ENCODE measurements at places on chromosomes 16 and 17.

- DNase-seq = no peak
Observed at GRCh38 chr16:88928405-88929090, 48.5 kb downstream of the CBFA2T3 start.

GRCh38 chr16:62254372-62254771 is 218.1 kb upstream of the CDH8 start:
- DNase-seq = no peak

DNA sequence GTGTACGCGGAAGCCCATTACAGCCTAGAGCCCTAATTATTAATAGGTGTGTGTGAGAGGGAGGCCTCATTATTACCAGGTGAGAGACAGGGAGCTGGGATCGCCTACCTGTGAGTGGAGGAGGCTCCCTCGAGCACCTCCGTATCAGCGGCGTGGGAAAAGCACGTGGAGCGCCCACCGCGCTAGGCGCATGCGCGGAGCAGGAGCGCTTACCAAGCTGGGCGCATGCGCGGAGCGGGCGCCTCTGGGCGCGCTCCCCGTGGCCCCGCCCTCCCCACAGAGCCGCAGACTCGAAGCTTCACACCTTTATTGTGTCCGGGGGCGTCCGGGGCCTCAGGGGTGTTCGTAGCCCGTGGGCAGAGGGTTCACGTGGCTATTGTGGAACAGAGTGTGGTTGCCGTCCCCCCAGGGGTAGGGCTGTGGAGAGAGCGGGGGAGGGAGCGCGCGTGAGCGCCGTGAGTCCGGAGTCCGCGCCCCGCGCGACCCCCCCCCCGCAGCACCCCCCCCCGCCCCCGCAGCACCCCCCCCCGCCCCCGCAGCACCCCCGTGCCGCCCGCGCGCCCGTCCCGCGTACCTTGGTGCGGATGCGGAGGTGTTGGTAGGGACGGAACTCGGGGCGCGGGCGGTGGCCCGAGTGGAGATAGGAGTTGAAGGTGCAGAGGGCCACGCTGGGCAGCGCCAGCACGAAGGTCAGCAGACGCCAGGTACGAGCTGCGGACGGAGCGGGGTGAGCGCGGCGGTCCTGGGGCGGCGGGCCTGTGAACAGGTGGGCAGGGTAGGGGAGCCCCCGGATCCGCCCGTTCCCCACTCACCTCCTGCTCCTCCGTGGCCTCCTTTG is 500 bp downstream of the COX6A2 start:
- no peak for DNase-seq

- no peak for DNase-seq
Observed at GRCh38 chr17:75621489-75621888, 11.7 kb upstream of the SMIM5 start.

- no peak for DNase-seq
Observed at GRCh38 chr17:31155208-31155810, 60.5 kb downstream of the NF1 start.

Data from NCI-H1417 treated with DMSO at 0.1 percent for 48 hours (cell line).